ENCODE measurements at places on chromosomes 3 and 15.

DNA sequence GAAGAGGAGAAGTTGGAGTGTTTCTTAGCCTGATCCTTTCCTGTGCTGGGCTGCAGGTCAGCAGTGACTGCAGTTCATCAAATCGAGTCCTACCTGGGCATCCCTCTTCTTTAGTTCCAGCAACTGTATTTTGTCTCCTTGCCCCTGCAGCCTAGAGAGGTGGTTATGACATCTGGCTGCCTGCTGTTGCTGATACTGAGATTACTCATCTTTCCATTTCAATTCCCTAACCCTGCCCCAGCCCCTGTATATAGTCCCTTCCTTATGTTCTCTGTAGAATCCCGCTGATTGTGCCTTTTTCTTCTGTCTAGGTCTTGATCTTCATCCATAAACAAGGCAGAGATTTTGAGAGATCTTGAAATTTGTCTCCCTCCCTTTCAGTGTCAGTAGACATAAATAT is 393.3 kb downstream of the EDEM1 start:
- H3K36me3 ChIP-seq: no peaks in the 10 kb centered on the region
- H3K27ac ChIP-seq: no peak overlapping the region
- H3K27me3 ChIP-seq: no peaks in the 10 kb centered on the region
- no peak overlapping the region for H3K4me3 ChIP-seq
- H3K4me1 ChIP-seq: no peaks in the 10 kb centered on the region

DNA sequence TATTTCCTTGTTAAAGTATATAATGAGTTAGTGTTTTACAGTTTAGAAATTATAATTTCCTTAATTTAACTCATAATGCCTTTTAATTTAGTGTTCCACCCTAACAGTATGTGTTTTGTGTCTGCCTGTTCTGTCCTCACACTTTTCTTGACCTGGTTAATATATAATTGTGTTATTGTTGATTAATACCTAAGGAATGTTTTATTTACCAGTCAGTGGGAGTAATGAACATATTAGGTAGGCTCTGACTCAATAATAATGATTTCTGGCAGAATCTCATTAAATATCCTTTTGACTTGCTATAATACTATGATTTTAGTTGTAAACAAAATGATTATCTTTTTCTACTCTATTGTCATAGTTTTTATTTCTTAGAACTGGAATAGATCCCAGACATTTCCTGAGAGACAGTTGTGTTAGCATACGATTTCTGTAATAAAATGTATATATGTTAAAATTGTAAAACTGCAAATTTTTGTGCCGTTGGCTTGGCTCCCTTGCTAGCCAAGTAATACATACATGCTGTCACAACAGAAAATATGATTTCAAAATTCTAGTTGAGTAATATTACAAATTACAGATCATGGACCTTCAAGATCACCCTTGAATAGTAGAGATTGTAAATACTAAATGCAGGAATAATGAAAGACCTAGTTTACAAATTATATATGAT is 51.9 kb downstream of the RASA2 start:
- H3K27me3 ChIP-seq: no peaks in the 10 kb centered on the region
- no peak overlapping the region for H3K27ac ChIP-seq
- no peak for DNase-seq
- no peaks in the 10 kb centered on the region for H3K36me3 ChIP-seq
- H3K4me1 ChIP-seq: no peaks in the 10 kb centered on the region

DNA sequence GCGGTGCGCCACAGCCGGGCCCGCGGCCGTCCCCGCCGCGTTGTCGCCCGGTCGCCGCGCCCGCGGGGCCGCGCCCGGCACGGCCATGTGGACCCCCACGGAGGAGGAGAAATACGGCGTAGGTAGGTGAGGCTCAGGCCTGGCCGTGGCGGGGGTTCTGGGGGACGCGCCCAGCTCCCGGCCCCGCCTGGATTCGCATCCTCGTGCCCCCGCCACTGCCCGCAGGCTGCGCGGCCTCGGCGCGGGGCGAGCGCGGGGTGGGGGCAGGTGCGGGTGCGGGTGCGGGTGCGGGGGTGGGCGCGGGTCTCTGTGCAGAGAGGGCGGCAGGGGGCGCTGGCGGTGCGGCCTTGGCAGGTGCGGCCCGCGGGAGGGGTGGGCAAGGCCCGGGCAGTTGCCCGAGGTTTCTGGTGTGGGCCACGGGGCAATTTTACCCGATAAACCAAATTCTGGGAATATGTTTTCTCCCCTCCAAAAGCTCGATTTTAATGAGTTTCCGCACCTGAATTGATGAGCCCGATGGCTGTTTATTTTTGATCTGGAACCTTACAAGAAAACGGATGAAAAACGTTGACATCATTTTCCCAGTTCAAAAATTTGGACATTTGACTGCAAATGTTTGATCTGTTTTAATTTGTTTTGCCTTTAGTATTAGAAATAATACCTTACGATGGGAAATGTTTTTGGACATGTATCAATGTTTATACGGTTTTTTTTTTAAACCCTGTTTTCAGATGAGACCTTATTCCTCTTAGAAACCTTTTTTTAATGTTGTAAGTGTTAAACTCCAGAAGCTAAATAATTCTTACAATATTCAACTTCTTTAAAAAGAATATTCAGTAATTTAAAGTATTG is 678 bp downstream of the DOCK3 start:
- H3K4me1 ChIP-seq: peaks cover 5% of the 10 kb centered on the region
- peak overlapping the region; percentile 36 for H3K4me3 ChIP-seq
- H3K36me3 ChIP-seq: no peaks in the 10 kb centered on the region
- peak; percentile 24 for DNase-seq
- peaks cover 39% of the 10 kb centered on the region for H3K27me3 ChIP-seq

DNA sequence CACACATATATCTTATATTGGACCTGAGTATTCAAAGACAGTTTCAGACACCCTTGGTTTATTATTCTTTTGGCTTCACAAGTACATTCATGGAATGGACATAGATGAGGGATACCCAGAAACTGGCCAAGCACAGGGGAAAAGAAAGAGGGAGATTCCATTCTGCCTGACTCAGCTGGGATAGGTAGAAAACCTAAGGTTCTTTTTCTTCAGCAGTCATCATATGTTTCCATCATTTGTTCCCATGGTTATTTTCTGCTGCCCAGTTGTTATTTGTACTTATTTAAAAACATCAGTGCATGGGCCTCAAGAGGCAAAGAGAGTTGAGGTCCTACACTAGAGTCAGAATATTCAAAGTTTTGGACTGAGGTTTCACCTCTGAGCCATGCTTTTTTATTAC is 91.8 kb downstream of the FILIP1L start:
- no peak overlapping the region for H3K4me3 ChIP-seq
- no peaks in the 10 kb centered on the region for H3K27me3 ChIP-seq
- H3K4me1 ChIP-seq: no peaks in the 10 kb centered on the region
- DNase-seq: no peak

DNA sequence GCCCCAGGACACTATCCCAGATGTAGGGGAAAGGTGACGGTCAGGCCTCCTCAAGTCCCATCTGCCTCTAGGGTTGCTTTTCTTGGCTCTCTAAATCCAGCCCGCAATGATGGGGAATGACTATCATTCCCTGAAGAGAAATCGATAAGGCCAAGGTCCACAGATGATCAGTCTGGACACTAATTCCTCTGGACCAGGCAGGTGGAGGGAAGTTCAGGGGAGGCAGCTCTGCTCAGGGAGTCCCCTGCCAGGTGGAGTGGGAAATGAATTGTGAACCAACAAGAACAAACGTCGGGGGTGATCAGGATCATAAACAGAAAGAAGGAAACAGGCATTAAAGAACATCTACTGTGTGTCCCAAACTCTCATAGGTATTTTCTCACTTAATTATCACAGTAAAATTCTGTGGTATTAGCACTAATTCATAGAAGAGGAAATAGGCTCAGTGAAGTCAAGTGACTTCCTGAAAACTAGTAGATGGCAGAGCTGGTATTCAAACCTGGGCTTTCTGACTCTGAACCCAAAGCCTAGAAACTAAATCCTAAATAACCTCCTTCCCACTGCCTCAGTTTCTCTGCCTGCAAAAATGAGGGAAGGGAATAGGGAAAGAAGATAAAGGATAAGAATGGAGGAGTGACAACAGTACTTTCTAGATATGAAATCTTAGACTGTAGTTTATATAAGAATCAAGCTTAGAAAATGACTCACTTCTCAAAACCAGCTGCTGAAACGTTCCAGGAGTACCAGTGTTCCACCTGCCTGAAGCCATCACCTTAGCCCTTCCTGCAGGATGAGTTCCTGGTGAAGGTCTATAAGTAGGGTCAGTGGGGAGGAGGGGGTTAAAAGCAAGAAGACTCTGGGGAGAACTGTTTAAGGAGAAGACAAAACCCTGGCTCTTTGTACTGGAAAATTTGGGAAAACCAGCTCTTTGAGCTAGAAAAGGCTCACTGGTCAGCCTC is 7.5 kb downstream of the BMF start:
- peak overlapping the region; percentile 95 for H3K27ac ChIP-seq
- no peaks in the 10 kb centered on the region for H3K36me3 ChIP-seq
- no peak for DNase-seq
- peaks cover 76% of the 10 kb centered on the region for H3K4me1 ChIP-seq
- no peaks in the 10 kb centered on the region for H3K27me3 ChIP-seq

All from uterus (tissue), 4 donors.